D721Med (cell line): ENCODE measurements at places on chromosomes 3 and 15.

GRCh38 chr15:64009241-64009640, 37.0 kb downstream of the DAPK2 start:
- no peak for DNase-seq

DNA sequence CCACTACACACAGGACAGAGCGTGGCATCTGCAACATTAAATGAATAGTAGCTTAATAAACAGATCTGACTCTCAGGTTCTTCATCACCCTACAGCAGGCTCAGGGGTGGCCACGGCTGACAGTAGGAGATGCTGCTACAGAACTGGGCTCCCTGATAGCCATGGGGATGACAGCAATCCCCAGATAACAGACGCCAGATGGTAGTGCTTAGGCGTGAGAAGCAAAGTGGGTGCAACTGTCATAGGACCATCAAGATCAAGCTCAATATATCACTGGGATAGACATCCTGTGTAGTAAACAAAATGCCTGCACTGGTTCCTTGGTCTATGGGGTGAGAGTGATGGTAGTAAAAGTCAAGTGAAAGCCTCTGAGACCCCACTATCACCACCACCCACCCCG, 2.6 kb upstream of the TPRA1 start:
- no peak for DNase-seq

- peak; percentile 63 for DNase-seq
These were observed 664 bp downstream of the PARP3 start for GRCh38 chr3:51942603-51943450.

DNA sequence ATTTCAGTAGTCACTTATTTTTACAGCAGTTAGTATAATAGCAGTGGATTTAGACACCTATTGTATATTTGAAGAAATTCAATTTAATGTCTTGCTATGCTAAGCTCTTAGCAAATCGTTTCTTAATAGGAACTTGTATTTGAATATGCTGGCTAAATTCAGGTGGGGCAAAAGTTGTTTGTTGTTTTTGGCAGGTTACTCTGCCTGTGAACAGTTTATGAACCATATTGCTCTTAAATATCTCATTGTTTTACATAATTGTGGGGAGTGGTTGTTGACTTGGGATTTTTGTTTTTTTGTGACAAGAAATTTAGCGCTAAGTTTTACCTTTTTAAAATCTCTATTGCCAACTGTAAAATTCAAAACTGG, 43.4 kb downstream of the NR2C2 start:
- no peak for DNase-seq

DNA sequence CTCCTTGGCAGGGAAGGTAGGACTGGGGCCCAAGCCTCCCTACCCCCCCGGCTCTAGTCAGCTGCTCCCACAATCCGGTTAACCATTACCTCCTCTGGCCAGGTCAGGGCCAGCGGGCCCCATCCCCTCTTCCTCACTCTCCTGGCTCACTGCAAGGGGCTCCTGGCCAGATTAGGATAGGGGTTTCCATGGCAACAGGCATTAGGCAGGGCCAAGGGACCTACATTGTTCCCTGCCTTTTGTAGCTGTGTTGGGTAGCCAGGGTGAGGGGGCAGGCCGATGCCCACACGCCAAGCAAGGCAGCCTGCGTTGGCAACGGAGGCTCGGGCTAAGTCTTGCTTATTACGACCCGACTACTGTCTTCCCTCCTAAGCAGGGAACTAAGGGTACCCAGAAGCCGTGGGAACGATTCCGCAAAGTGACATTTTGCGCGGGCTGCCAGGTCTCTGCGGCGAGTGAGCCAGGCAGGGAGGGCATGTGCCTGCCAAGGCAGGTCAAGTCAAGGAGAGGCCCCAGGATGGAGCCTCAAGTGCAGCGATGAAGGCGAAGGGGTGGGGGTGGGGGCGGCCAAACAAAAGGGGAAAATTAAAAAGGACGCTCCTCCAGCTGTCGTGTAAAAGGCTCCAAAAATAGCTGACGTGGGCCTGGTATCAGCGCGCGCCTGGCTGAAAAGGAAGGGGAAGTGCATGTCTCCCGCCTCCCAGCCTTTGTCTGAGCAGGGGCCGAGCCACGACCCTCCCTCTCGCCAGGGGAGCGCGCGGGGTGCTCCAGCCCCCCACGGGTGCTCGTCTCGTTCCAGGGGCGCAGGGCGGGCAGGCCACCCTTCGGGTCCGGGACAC, 919 bp downstream of the IDH2 start:
- DNase-seq, result no peak

GRCh38 chr3:25377042-25377441, 51.0 kb upstream of the RARB start:
- DNase-seq, result no peak

DNA sequence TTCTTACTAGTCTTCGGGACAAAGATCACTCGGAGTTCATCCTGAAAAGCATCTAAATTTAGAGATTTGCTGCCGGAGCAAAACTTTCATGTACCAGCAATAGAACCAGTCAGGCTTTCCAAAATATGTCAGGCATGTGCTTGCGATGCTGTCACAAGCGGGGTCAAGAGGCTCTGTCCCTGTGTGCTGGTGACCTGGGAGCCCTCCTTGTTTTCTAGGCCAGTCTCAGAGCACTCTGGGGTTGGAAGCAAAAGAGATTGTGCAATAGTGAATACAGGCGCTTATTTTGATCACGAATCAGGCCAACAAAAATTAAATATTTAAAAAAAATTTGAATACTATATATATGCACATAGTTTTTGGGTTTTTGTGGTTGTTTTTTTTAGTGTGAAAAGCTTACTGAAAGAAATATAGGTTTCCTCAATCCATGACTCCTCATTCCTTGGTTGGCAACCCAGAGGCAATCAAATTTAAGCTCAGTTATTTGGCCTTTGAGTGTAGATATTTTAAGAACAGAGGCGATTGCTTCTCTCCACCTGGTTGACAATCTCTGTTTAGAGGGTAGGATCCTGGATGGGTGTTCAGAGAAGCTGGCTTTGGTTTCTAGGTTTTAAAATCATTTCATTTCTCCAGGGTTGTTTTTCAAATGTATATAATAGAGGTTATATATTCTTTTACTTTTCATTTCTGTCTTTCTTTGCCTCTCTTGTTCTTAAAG, 8.4 kb upstream of the KLHL24 start:
- DNase-seq, result no peak

- no peak for DNase-seq
These were observed 303.4 kb upstream of the ROPN1 start for GRCh38 chr3:124295362-124295761.

- DNase-seq, result peak; percentile 30
These were observed 227.4 kb upstream of the AZI2 start for GRCh38 chr3:28575746-28576613.

- DNase-seq, result no peak
These were observed 413.6 kb upstream of the ARL6 start for GRCh38 chr3:97350971-97351370.

- no peak for DNase-seq
These were observed 31.9 kb upstream of the ATP13A3 start for GRCh38 chr3:194518652-194519051.

- peak; percentile 46 for DNase-seq
These were observed at the start of gene NGRN for GRCh38 chr15:90265271-90266060. Gene NGRN, plus strand, starts transcription at chr15:90265672. Its CDS starts 41 bp downstream, at chr15:90265713.

DNA sequence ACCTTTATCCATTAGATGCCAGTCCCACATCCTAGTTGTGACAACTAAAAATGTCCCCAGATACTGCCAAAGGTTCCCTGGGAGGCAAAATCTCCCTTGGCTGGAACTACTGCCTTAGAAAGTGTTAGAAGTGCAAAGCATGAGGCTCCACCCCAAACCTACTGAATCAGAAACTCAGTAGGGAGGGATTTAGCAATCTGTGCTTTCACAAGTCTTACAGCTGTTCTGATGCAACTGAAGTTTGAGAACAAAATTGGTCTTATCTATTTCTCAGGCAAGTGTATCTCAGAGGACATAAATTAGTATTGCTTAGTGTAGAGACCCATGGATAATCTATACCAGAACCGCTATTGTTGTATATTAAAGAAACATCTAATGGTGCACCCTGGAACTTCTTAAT, 70.2 kb downstream of the CLDN1 start:
- no peak for DNase-seq

DNA sequence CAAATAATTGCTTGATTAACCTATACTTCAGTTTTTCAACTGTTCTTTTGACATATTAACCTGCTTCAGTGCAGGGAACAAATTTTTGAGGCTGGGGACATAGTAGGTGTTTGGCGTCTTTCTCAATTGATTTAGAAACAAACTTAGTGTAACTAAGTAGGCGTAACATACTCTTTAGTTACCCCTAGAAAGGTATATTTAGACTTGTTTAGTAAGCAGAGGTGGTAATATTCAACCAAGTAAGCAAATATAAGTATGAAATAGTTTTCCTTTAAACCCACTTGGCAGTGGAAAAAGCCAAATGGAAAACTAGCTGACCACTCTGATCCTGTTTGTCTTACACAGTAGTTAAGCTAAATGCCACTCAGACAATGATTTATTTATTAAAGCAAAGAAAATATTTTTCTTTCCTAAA, 113.2 kb downstream of the MBNL1 start:
- DNase-seq, result no peak

GRCh38 chr3:129315223-129315997, 36.7 kb downstream of the HMCES start:
- DNase-seq, result no peak

DNA sequence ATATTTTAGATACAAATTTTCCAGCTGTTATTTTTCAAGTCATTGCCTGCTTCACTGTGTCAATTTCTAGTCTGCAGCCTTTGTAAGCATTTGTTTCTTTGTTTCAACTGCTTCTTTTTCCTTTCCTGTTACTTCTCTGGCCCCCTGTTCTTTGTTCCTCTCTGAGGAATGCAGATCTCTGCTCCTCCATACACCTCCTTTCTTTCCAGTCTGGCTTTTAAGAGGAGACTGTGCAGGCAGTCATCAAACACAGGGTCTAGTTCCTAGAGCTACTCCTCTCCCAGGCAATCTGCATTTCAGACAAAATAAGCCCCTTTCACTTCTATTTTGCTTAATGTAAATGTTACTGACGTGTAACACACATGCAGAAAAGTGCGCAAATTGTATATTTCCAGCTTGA, 502.9 kb downstream of the PDCD6IP start:
- no peak for DNase-seq

- no peak for DNase-seq
These were observed 205.1 kb downstream of the XXYLT1 start for GRCh38 chr3:195065864-195066185.

GRCh38 chr3:134854254-134854653, 59.2 kb downstream of the EPHB1 start:
- DNase-seq, result no peak

- no peak for DNase-seq
These were observed 71.4 kb upstream of the WDR72 start for GRCh38 chr15:53830707-53831386.

DNA sequence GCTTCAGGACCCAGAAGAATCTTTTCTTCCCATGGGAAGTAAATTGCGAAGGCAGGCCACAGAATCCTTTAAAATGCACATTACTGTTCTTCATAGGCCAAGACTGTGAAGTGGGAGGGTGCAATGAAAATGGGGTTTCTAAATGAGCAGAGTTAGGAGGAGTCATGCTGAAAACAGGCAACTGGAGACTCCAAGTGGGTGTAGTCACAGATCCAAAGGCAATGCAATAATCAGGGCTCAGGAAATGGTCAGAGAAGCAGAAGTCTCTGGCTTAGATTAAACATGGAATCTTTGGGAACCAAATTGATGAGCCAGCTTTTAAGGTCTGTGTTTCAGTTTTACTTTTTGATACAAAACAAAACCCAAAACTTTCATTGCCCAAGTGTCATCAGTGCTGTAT, 37.6 kb downstream of the HHLA2 start:
- DNase-seq, result no peak

- no peak for DNase-seq
These were observed 280.4 kb downstream of the ULK4 start for GRCh38 chr3:41681479-41681878.
